ENCODE measurements at places on chromosomes 3 and 15. TPM values are rescaled to one million over a fixed set of nuclear protein-coding genes. Genes with fewer than 3 reads are reported as not detected.

FXR1 gene
- total RNA-seq = 74.5 TPM

- no peak for DNase-seq
Observed at GRCh38 chr15:90901175-90902039, 1.7 kb upstream of the MAN2A2 start.

IL12A gene
- 0.25 TPM for total RNA-seq

GRCh38 chr15:36595611-36596010 lies 16.2 kb downstream of the CDIN1 start:
- DNase-seq = no peak

DNA sequence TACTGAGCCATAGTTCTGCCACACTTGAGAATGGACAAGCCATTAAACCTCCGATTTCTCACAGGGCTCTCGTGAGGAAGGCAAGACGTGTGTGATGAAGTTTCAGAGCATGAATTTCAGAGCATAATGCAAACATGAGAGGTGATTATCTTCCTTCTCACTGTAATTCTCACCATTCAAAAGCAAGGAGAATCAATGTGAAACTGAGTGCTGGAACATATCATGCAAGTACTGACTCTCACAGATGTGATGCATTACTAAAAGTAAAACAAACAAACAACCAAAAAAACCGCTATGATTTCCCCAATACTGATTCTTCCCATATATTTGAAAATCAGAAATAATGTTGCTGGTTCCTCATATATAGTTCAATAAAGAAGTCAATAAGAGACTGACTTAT lies 23.7 kb downstream of the P3H2 start:
- no peak for DNase-seq

DNA sequence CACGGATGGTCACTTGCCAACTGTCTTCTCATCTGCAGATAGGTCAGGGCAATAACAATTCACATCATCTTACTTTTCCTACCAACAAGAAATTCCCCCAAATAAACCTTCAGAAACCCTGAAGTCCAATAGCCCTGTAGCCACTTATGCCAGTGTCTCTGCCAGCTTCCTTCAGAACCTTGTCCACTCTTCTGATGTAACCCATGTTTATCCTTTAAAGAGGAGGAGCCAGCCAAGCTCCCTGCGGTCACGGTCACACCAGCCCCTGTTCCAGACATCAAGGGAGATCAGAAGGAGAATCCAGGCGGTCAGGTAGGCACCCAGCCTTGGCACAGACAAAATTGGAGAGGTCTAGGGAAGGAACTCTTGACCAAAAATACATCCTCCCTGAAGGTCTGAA lies 23.7 kb downstream of the SLC24A1 start:
- DNase-seq = no peak

- no peak for DNase-seq
Observed at GRCh38 chr3:99365979-99366378, 272.4 kb upstream of the COL8A1 start.

EXOG gene
- 12.0 TPM for total RNA-seq

GRCh38 chr15:38254051-38254883 lies 1.6 kb downstream of the SPRED1 start:
- DNase-seq = peak; percentile 83

ANKRD63 gene
- not detected for total RNA-seq

RYR3 gene
- total RNA-seq = 0.17 TPM

GRCh38 chr3:56869157-56869889 lies 67.6 kb upstream of the ARHGEF3 start:
- no peak for DNase-seq

GRCh38 chr15:87591582-87591981 lies 665.0 kb downstream of the NTRK3 start:
- no peak for DNase-seq

DNA sequence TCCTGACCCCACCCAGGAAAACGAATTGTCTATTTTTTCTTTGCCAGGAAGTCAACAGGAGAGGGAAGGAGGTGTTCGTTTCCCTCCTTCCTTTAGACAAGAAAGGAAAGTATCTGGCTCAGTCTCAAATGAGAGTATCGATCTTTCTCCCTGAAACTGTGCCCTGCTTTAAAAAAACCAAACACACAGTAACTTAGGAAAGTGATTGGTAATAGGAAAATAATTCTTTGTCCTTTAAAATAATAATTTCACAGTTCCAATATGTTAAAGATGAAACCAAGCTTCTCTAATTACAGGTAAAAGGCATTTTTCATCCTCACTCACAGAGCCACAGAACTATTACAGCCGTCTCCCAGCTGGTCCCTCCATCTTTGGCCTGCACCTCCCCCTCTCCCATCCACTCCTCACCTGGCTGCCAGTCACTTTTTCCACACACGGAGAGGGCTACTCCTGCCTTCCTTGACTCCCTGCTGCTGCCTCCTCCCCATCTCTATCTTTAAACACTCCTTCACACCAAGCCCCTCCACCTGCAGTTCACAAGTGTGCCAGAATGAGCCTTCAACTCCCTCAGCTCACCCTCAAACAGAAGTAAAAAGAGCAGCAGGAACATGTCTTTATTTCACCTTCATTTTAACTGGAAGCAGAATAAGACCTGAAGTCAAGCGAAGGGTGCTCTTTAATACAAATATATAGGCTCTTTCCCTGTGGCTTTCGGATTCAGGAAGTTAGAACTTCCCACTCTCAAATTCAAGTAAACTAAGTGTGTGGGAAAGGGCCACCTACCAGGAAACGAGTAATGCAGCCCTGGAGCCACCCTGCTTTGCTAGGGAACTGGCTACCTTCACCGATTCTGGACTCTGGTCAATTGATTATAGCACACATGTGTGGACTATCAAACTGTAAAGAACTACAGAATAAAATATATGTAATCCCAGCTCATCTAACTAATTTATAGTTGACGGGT lies 116.4 kb downstream of the SENP2 start:
- DNase-seq = no peak

- peak; percentile 78 for DNase-seq
Observed at GRCh38 chr3:152595975-152596821, 238.7 kb upstream of the P2RY1 start.

DNA sequence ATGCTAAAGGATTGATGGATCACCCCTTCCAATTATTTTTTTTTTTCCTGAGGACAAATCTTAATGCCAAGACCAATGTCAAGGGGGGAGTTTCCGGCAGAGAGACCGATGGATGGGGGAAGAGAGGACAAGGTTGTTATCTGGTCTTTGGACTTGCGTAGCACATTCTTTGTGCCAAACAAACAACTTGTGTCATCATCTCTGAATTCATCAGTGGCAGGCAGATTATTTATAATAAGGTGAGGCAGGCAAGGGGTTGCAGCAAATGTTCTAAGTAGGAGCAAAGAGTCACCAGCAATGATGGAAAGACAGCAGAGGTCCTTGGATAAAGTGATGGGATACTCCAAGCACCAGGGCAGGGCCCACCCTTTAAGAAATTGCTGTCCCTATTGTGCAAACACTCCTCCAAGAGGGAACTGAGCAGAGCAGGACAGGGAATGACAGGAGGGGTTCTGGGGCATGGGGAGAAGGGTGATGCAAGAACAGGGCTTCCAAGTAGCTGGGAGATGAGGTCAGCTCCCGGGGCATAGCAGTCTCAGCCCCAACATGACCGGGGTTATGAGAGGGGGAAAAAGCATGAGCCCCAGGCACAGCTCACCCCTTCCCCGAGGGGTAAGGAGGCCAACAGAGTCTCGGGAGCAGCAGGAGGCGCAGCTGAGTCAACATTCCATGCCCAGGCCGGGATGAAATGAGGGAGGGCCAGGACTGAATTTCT lies 57.4 kb downstream of the ANXA2 start:
- DNase-seq = no peak

DNA sequence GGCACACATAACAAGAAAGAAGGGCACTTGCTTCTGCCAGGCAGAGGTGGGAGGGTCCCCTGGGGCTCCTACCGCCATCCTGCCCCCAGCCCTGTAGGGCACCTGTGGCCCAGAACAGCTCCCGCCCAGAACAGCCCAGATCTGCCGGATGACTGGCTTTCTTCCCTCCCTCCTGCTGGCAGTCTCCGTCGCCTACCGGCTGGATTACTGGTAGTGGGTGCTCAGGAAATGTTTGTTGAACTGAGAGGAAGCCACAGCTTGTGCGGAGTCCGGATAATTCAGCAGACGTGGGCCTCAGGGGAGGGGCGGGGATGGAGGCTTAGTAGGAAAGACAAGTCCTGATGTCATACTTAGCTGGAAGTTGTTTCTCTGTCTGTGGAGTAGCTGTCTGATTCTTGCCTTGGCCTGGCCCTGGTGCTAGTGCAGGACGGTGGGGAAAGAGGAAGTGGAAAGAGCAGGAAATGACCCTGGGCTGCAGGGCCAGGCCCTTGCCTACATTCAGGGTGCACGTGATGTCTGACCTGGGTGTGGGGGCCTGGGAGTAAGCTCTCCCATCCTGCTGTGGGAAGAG lies 6.7 kb downstream of the CCDC9B start:
- peak; percentile 47 for DNase-seq

Measured in colonic mucosa (tissue), 4 donors.